ENCODE measurements at places on chromosomes 12 and 14.

- no peak for DNase-seq
These were observed 13.4 kb upstream of the PCNX1 start for GRCh38 chr14:70893858-70894291.

DNA sequence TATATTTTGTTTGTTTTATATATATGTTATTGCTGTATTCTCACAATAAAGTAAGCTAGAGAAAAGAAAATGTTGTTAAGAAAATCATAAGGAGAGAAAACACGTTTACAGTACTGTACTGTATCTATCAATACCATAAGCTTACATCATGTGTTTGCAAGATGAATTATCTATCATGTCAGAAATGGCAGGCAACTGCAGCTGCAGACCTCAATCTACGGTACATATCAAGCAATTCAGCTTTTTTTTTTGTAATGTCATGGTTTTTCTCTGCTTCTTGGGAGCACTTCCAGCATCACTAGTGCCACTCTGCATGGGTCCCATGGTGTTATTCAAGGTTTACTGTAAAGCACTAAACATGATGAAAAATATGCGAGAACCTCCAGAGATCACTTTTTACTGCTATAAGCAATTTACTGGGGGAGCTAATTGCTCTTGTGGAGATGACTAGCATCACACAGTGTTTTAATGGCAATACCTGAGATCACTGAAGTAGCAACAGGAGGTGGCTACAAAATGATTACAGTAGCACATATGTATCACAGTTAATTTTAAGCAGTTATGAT lies 9.0 kb upstream of the KRT2 start:
- DNase-seq: no peak

- no peak for DNase-seq
These were observed 36.3 kb upstream of the BAZ1A start for GRCh38 chr14:34911209-34912150.

- DNase-seq: no peak
These were observed 22.6 kb upstream of the DRAM1 start for GRCh38 chr12:101854747-101855146.

DNA sequence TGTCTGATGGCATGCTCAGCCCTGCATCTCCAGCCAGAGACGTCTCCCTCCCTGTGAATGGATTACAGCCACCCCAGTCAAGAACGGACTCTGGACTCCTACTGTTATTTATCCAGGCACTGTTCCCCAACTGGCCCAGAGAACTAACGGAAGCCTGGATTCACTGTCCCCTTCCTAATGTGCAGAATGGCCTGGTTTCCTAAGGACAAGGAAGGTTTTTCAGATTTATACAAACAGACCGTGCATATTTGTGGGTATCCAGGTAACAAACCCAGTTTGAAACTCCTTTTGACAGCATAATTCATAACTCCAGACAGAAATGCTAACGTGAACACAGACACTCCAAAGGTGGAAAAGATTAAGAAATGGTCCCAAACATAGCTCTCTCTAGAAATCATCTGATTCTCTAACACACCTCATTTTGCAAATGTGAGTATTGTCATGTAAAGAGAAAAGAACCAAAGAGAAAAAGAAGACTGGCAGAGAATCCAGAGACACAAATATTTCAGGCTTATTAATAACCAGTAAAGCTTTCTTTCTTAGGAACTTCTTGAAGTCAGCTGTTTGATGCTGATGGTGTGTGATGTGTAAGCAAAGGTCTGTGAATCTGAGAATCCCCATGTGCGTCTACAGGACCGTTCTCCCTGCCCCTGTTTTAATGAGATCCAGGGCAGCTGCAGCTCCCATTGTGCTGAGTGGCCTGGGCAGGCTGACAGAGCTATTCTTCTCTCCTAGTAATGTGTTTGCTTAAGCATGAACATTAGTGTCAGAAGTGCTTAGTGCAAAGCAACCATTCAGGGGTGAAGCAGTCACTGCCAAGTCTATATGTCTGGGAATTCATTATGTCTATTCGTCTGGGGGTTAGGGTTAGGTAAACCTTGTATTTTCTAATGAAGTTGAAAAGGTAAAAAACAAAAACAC lies 86.8 kb upstream of the HIF1A start:
- DNase-seq: no peak

DNA sequence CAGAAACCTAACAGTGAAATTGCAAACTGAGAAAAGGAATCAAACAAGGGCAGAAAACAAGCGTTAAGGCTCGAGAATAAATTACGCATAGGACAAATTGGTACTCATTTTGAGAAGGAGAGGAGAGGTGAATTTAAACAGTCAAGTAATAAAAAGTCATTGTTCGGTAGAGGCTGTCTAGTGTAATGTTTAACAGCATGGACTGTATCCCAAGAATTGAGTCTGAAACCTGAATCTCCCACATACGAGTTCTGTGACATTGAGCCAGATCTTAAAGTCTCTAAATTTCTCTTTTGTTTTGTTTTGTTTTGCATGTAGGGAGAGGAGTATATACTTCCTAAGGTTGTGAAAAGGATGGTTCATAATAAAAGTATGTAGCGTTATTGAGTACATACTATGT lies 216.5 kb upstream of the BTG1 start:
- no peak for DNase-seq

- no peak for DNase-seq
These were observed 22.5 kb upstream of the ATP2B1 start for GRCh38 chr12:89731089-89731488.

GRCh38 chr14:88733121-88733520 lies 59.6 kb downstream of the EML5 start:
- DNase-seq: no peak

DNA sequence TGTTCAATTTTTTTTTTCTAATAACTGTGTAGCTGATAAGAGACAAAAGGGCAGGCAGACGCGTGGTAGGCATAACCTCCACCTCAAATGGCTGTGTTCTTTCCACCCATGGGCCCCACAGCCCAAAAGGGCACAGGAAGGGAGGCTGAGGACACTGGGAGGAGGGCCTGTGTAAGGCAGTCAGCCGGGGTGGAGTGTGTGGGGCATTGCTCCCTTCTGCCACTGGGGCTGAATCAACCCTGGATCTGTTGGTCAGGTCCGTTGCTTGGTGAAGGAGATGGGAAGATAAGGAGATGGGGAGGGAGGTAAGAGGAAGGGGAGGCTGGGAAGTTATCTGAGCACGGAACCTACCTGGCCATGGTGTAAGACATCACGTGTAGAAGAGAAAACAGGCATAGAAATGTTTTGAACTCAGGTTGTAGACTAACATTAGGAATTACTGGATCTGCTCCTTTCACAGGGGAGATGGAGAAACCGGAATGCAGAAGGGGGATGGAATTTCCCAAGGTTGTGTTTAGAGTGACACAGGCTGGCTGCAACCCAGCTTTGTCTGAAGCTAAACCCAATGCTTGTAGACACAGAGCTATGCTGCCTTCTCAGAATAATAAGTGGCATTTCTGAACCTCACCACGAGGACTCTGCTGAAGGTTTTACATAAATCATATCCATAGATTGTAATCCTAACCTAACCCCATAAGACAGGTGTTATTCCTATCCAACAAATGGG lies 138.5 kb upstream of the NOS1 start:
- DNase-seq: no peak

DNA sequence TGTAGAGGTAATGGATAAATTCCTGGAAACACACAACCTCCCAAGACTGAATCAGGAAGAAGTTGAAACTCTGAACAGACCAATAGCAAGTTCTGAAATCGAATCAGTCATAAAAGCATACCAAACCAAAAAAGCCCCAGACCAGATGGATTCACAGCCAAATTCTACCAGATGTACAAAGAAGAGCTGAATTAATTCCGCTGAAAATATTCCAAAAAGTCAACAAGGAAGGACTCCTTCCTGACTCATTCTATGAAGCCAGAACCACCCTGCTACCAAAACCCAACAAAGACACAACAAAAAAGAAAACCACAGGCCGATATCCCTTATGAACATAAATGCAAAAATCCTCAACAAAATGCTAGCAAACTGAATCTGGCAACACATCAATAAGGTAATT lies 81.5 kb downstream of the SLC38A4 start:
- DNase-seq: no peak

DNA sequence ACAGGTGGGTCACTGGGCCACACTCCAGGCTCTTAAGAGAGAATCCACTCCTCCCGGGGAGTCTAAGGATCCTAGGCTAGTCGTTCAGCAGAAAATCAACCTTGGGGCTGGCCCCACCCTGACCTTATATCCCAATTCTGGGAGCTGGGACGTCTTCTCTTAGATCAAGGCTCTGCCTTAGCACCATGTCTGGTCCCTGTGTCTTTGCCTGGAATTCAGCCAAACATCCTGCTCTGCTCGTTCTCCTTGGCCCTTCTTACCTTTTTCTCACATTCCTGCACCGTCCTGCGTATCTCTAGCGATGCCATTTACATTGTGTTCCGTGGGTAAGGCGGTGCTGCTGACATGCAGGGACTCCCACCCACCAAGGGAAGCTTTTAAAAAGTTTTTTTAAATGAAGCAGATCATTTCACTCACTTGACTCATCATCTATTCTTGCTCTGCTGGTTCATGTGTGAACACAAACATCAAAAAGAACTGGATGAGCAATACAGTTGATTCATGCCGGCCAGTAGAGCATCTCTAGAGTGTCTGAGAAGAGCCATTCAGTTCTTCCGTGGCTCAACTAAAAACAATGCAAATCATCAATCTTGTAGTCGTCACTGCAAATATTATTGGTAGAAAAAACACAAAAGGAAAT lies 50.2 kb downstream of the KCNK13 start:
- no peak for DNase-seq

DNA sequence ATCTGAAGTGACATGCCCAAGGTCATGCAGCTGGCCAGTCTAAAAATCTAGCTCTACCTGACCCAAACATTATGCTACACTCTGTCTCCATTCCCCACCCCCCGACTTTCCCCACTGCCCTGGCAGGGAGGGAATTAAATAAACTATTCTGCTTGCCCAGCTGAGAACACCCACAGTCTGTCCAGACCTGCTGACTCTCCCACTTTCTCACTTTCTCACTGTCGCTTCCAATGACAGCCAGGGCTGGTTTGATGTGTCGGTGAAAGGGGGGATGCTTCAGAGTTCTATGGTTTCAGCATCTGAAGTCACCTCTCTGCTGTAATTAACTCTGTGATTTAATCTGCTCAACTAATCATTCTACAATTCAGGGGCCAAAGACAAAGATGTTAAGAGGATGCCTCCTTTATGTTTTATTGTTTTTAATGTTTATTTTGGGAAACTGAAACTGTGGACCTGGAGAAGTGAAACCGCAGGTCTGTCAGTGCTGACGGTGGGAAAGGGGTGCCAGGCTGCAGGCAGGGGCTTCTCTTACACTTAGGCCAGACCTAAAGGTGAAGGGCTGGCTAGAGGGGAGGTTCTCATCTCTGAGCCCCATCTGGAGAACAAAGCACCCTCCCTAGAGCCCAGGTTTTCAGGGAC lies 8.1 kb upstream of the MSI1 start:
- no peak for DNase-seq

- DNase-seq: no peak
These were observed 342.6 kb downstream of the NOVA1 start for GRCh38 chr14:26255213-26255612.

GRCh38 chr12:9343731-9344130 lies 135.5 kb upstream of the PZP start:
- DNase-seq: no peak

- peak; percentile 67 for DNase-seq
These were observed 181.9 kb downstream of the PRKCH start for GRCh38 chr14:61503167-61503801.

- DNase-seq: no peak
These were observed 4.2 kb upstream of the SLC8A3 start for GRCh38 chr14:70192915-70193314.

DNA sequence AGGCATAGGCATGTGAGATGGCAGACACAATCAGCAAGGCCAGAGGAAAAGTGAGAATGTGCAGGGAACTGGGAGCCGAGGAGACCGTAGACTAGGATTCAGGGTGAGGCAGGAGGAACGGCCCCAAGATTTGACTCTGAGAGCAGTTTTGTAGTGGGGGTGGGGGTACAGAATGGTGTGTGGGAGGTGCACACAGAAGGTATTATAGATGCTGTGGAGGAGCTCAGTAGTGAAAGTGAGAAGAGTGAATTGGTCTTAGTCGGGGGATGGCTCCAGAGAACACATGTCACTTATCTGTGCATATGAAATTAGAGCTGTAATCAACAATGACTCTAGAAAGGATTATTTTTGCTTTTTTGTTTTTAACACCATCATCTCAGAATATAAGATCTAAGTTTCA lies 11.9 kb downstream of the ZNF664 start:
- no peak for DNase-seq

DNA sequence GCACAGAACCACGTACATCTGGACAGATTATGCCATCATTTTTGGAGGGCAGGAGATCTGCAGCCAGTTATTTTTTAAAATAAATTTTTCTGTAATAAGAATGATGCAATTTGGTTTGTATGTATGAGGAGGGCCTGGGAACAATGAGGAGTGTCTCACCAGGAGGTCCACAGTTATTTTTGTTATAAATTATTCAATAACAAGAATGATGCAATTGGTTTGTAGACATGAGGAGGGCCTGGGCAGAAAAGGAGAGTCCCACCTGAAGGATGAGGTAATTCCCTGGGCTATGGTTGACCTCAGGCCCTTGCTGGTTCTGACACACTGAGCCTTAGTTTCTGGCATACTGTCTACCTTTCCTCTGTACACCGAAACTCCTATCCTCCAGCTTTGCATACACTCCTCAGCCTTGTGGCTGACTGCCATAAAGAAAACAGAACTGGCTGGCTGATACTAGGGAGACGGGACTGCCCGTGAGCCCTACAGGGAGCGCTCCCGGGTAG lies 9.0 kb upstream of the DCD start:
- DNase-seq: no peak

GRCh38 chr12:131806674-131807073 lies 21.5 kb upstream of the MMP17 start:
- no peak for DNase-seq

- DNase-seq: no peak
These were observed 52.3 kb upstream of the EGLN3 start for GRCh38 chr14:34003082-34003668.

GRCh38 chr12:75954041-75954440 lies 77.5 kb downstream of the PHLDA1 start:
- no peak for DNase-seq

DNA sequence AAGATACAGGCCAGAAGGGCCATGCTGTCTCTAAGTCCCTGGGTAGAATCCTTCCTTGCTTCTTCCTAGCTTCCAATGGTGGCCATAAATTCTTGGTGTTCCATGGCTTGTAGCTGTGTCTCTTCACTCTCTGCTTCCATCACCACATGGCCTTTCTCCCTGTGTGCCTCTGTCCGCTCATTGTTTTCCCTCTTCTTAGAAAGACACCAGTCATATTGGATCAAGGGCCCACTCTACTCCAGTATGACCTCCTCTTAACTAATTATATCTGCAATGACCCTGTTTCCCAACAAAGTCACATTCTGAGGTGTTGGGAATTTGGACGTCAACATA lies 7.6 kb upstream of the MAP1LC3B2 start:
- no peak for DNase-seq

DNA sequence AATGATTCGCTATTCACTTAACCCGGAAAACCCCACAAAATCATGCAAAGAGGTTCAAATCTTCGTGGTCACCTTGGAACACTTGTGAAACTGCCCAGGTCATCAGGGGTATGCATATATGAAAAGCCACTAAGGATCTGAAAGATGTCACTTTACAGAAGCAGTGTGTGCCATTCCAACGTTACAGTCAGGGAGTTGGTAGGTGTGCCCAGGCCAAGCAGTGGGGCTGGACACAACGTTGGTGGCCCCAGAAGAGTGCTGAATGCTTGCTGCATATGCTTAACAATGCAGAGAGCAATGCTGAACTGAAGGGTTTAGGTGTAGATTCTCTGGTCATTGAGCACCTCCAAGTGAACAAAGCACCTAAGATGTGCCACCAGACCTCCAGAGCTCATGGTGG lies 51.1 kb upstream of the EIF5 start:
- DNase-seq: no peak
